ENCODE measurements at places on chromosomes 4 and X.

- no peak for DNase-seq
These were observed 65.8 kb upstream of the DIPK2B start for GRCh38 chrX:45266456-45266855.

- no peak for DNase-seq
These were observed 59.6 kb downstream of the STK32B start for GRCh38 chr4:5110901-5111300.

- DNase-seq = no peak
These were observed 861.1 kb upstream of the IGFBP7 start for GRCh38 chr4:57971261-57971660.

DNA sequence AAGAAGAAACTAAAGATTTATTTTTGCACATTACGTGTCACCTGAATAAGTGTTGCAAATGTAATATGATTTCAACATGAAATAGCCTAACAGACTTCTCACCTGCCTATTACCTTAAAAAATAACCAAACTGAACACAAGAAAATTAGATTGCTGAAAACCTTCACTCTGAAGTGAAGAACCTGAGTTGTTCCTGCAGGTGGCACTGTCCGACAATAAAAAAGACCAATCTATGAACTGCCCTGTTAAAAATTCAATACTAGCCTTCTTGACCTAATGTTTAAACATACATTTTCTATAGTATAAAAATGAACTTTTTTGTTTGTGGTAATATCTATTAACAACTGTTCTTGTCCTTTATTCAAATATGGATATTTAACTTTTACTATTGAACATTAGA lies 69.2 kb upstream of the PNPLA4 start:
- DNase-seq = peak; percentile 35

GRCh38 chr4:1055721-1056590 lies 44.5 kb downstream of the FGFRL1 start:
- peak; percentile 87 for DNase-seq

GRCh38 chr4:104901438-104901837 lies 245.2 kb upstream of the TET2 start:
- DNase-seq = no peak

- no peak for DNase-seq
These were observed 85.9 kb downstream of the FIP1L1 start for GRCh38 chr4:53463340-53463739.

DNA sequence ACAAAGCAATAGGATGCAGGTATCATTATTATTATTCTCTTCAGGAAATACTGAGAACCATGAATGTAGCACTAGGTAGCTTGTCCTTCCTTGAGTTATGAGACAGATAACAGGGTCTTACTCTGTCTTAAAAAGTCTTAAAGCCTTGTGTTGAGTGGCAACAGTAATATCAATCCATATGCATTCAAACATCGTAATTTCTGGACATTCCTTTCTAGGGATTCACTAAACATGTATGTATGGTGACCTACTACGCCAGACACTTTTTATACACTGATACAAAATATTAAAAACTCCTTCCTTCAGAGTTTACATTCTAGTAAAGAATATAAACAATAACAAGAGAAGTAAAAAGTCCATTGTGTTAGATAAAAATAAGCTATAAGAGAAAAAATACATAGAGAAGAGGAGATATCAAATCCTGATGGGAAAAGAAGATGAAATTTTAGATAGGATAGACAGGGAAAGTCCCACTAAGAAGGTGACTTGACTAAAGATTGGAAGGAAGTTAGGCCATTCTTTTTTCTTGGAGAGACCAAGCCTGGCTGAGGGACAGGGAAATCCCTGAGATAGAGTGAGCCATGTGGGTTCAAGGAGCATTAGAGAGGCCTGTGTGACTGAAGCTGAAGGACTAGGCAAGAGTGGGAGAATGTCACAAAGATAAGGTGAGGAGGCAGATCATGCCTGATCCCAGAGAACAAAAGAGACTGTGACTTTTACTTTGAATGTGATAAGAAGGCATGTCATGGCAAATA lies 5.0 kb upstream of the DDX60L start:
- DNase-seq = no peak

- DNase-seq = no peak
These were observed 24.4 kb upstream of the PIGA start for GRCh38 chrX:15359701-15360100.

DNA sequence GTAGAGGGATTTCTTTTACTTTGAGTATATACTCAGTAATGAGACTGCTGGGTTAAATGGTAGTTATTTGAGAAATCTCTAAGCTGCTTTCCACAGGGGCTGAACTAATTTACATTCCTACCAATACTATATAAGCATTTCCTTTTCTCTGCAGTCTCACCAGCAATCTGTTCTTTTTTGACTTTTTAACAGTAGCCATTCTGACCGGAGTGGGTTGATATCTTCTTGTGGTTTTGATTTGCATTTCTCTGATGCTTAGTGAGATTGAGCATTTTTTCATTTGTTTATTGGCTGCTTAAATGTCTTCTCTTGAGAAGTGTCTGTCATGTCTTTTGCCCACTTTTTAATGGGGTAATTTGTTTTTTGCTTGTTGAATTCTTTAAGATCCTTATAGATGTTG lies 43.3 kb downstream of the SPCS3 start:
- DNase-seq = no peak

DNA sequence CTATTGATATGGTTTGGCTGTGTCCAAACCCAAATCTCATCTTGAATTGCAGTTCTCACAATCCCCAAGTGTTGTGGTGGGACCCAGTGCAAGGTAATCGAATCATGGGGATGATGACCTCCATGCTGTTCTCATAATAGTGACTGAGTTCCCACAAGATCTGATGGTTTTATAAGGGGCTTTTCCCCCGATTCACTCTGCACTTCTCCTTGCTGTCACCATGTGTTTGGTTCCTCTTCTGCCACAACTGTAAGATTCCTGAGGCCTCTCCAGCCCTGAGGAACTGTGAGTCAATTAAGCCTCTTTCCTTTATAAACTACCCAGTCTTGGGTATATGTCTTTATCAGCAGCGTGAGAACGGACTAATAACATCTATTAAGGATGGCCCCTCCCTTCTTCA lies 68.8 kb downstream of the FBXW7 start:
- no peak for DNase-seq

GRCh38 chr4:175325230-175325629 lies 407.1 kb downstream of the ADAM29 start:
- no peak for DNase-seq

DNA sequence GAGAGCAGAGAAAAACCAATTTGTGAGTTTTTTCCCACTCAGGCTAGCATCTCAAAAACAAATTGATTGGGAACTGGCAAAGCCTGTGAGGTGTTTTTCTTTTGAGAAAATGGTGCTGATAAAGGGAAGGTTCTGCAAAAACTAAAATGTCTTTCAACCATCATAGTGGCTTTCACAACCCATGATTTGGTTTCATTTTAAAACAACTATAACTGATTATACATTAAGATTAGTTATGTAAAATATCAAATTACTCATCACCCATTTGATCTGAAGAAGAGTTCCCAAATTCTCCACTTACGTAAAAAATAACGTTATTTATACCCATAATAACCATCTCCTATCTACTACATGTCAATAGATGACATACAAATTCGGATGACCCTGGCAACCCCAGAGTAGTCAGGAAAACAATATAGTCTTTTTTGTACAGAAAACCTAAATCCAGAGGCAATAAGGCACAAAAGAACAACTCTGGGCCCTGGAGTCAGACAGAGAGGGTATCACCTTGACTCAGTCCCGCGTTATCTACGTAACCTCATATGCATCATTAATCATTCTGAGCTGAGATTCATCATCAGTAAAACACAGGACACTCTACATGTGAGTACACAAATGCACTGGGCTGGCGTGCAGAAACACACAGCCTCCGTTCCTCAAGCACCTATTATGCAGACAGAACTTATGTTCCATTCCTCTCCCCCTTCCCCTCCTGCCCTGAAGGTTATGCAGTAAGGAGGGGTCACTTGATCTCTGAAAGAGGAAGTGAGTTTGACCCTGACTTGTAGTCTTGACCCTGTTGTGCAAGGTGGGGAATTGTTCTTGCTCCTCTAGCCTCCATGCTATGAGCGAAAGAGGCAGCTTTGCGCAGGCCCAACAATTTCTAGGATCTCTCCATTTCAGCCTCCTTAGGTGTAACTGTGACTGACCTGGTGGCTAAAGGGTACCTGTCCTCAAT lies 82.2 kb downstream of the SLC9A7 start:
- DNase-seq = no peak

GRCh38 chrX:40414335-40414734 lies 166.4 kb upstream of the ATP6AP2 start:
- no peak for DNase-seq

- no peak for DNase-seq
These were observed 174.9 kb downstream of the CHIC2 start for GRCh38 chr4:53889326-53890055.

GRCh38 chr4:162075726-162076125 lies 88.1 kb downstream of the FSTL5 start:
- DNase-seq = no peak

- no peak for DNase-seq
These were observed 194.6 kb downstream of the FRMPD4 start for GRCh38 chrX:12332786-12333347.

DNA sequence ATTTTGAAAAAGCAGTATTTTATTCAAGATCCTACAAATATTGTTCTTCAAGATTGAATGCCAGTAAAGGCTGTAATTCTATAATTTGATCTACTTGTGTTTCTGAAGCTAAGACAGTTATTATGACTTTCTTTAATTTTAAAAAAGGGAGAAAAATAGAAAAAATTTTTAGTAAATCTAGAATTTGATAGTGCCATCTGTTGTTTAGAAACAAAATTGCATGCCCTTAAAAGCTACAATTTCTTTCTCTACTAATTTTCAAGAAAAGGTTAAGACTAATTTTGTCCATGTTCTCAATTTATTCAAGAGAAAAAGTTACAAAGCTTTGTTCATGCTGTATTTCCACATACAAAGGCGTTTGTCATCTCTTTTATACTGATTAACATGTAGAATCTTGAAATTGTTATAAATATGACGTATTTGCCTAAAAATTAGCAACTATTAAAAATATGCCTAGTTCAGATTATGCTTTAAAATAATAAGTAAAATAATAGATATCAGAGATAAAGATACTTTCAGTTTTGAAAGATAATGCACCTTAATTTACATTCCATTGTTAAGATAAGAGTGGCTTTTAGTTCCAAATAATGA lies 25.6 kb upstream of the MMRN1 start:
- no peak for DNase-seq

- DNase-seq = no peak
These were observed 14.0 kb upstream of the KIAA0232 start for GRCh38 chr4:6768539-6768905.

GRCh38 chrX:48083212-48083611 lies 11.8 kb upstream of the ZNF630 start:
- peak; percentile 60 for DNase-seq

- no peak for DNase-seq
These were observed 350.0 kb upstream of the CASK start for GRCh38 chrX:42273387-42273786.

- no peak for DNase-seq
These were observed 183.2 kb upstream of the PUDP start for GRCh38 chrX:7330971-7331746.

DNA sequence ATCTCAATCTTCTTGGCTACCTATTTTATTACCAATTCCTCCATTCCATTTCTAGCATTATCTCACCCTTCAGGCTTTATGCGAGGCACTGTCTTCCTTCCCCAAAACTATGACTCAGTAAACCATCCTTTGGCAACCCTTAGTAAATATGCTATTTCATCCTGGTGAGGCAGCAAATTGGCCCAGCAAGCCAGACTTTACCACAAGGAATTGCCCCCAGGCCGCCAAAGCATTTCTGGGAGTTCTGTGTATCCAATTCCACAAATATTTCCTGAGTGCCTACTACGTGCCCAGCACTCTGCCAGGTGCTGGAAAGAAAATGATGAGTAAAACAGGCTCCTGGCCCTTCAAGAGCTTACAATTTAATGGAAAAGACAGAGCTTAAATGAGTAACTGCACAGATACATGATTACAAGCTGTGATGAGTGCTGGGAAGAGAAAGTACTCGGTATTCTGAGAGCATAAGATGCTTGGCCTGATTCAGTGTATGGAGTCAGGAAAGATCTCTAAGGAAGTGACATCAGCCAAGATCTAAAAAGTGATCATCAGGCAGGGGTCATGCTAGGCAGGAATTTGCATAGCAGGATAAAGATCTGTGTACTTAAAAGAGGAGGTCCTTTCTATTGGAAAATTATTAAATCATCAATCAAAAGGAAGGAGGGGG lies 193.8 kb downstream of the ADAMTS3 start:
- no peak for DNase-seq

DNA sequence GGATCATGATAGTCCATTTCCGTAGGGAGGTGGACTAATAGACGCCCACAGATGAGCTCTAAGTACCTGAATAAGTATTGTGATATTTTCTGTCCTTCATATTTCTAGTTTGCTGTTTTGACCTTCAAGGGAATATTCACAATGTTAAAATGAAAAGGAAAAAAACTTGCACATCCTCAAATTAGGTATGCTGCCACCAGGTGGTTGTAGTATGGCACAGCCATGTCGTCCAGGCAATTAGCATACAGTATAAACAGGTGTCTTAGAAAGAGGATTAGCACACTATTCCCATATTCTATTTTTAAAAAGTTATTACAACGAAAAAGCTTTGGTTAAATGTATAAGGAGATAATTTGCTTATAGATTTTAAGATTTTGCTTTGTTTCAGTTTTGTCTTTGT lies 802.0 kb downstream of the RPA4 start:
- DNase-seq = peak; percentile 14

DNA sequence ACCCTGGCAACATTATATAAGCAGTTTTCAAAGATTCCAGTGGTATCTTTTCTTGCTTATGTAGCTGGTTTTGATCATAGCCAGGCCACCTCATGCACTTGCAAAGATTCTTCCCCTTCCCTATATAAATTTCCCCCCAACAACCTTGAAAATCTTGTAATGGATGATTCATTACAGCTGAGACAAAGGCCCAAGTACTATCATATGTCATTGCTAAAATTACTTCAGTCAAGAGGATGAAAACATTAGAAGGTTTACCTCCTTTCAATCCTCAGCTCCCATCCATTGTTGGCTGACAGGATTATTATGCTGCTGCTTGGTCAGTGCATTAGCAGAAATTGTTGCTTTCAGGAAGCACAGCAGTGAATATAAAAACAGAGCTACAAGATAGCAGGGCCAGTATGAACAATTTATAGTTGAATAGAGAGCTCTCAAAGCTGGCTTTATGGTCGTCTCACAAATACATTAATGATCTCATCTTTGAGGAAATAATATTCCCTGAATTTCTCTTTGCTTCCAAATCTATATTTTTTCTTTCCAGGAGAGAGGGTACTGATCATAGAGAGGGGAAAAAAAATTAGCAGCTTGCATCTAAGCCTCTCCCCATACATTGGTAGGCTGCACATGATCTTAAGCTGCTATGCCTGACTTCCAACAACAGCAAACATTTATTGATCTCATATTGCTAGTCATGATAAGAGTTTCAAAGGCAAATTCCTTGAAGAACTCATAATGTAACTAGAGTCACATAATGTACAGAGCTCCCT lies 7.7 kb upstream of the ARHGEF38 start:
- DNase-seq = no peak

DNA sequence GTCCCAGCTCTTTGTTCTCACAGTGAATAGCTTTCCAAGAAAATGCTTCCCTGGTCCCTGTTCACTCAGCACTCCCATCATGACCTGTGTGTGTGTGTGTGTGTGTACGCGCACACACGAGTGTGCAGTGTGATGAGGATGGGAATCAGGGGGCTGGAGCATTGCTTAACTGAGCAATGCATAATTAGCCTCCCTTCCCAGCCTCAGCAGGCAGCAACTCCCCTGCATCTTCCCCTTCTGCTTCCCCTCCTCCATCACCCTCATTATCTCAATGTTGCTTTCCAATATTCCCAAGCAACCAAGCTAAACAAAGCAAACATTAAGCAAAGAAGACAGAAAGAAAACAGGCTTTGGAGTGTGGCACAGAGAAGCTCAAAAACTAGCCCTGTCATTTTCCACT lies 137.0 kb downstream of the RBM47 start:
- DNase-seq = no peak
